ELR (cell line): ENCODE measurements at places on chromosomes 6 and 20.

DNA sequence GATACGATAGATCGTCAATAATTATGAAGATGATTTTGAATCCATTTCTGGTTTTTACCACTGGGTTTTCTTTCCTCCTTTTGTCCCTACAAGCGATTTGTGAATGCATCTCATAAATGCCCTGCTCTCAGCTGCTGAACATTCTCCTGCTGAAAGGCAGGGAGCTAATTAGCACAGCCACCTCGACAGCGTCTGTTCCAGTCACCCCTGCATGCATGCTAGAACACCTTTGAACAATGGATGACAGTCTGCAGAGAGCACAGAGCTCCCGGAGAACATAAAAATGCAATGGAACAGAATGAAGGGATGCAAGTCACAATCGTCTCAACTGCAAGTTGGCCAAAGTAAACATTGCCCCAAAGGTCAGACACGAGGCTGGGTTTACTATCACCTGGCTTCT, 105.8 kb downstream of the SLC35B3 start:
- no peak for DNase-seq

- no peak for DNase-seq
Observed at GRCh38 chr6:35483893-35484645, 12.8 kb downstream of the TEAD3 start.

GRCh38 chr6:137819740-137820139, 47.3 kb upstream of the TNFAIP3 start:
- DNase-seq: no peak

DNA sequence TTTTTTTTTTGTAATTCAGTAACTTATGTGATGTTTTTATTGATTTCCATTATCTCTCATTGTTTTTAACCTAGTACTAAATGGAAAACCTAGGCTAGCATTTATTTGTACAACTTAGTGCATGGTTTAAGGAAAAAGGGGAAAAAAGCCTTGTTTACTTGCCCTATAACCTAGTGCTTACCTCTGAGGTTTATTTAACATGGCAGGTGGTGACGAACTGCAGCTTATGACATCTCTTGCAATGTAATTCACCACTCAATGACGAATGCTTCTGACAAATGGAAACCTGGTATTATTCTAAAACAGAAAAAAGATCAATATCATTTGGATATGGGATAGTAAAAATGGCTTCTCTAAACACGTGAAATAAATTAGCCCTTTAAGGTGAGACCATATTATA, 618.6 kb upstream of the FLRT3 start:
- DNase-seq: no peak

DNA sequence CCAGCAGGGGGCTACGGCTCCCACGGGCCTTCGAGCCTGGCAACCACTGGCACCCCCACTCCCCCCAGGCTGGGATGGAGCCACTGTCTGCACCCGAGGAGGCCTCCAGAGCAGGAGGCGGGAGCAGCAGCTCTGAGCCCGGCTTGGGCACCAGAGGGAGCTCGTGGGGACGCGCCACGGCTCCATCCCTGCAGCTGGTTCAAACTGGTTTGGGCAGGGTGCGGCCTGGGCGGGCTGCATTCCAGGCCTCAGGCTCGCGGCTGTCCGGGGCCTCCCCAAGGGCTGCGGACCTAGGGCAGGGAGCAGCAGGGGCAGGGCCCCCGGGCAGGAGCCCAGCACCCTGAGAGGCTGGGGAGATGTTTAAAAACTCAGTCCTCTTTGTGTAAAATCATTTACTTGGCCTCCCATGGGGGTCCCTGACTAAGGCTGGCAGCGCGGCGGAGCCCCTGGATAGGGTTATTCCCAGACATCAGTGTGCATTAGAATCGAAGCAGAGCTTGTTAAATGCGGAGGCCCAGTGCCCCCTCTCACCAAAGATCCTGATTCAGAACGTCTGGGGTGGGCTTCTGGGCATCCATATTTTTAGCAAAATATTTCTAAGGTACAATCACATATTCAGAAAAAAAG, 4.1 kb upstream of the BCAS4 start:
- peak; percentile 96 for DNase-seq

DNA sequence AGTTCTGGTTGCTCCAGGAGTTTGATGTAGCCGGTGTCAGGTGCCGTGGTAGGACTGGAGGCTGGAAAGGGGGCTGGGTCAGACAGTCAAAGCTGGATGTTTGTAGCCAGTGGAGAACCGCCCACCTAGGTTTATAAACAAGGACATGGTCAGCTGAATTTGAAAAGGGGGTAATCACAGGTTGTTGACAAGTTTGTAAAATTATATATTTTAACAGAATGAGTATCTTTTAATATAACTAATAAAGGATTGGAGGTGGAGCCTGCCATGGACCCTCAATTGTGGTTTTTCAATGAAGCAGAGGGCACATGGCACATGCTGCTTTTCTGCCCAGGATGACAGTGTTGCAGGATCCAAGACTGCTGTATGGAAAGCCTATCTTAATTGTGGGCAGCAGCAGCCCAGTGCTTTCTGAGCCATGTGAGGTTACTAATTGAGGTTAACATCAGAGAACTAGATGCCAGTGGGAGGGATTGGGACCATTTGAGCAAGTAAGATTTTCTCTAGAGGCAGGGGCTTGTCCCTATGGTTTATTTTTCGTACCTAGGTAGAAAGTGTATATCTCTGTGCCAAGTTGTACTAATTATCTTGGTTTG, 9.7 kb downstream of the HECA start:
- DNase-seq: no peak

DNA sequence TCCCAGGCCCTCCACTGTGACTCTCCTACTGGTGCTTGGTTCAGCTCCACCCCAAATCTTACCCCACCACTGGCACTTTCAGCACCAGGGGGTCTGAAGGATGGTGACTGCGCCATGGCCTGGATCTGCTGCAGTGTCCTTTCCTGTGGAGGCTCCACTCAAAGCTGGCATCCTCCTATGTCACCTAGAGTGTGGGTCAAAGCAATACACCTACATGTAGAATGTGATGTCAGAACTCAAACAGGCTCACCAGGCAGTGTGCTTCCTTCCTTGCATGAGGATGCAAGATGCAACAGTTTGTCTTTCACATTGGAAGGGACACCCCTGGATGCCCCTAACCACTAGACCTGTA, 32.8 kb upstream of the MICB start:
- no peak for DNase-seq

DNA sequence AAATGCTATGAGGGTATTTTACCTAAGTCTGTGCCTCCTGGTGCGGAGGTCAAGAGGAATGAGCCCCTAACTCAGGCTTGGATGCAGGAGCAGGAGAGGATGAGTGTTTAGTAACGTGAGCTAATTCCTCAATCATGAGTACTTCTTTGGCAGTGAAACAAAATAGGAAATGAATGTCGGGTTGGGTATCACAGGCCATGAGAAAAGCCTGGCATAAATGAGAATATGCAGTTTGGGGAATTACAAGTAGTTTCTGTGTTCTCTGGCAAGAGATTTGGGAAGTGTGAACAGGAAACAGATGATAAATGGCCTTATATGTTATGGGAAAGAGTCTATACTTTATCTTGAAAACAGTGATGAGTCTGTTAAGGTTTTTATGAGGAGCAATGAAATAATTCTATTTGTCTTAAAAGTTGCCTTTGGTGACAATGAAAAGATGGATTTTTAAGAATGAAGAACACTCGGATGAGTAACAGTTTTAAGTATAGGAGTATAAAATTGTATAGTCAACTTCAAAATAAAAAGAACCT, 59.0 kb upstream of the RNF146 start:
- peak; percentile 56 for DNase-seq

DNA sequence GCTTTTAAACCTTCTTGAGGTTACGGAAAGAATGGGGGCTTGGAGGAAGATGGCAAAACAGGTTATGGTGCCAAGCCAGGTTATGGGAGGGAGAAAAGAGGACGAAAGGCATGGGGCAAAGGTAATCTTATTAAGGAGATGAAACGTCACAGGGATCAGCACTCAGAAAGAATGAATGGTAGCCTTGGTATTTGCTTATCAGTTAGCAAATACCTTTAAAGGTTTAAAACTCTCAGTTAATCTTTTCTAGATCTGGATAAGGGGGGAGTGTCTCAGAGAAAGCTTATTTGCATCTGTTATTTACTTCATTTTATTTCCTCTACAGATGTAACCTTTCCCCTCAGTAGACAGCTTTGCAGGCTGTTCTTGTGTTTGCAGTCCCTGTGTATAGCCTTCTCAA, 55.5 kb upstream of the EEF1E1 start:
- no peak for DNase-seq

- DNase-seq: peak; percentile 100
Observed at GRCh38 chr20:47392015-47392720, 35.7 kb upstream of the ZMYND8 start.

DNA sequence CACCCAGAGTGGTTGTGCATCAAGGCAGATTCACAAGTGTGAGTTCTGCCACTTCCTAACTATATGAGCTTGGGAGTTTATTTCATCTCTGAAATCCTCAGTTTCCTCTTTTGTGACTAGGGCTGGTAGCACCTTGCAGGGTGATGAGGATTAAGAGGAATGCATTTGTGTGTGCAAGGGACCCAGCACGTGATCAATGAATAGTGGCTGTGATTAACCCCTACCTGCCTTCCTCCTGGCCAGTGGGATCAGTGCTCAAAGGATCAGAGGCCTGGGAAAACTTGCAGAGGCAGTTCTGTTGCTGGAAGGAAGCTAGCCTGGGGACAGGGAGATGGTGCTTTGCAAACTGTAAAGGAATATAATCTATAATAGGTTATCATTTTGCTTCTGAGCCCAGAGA, 7.3 kb downstream of the SDC4 start:
- no peak for DNase-seq

GRCh38 chr20:16575390-16576140, 2.3 kb upstream of the KIF16B start:
- no peak for DNase-seq

- no peak for DNase-seq
Observed at GRCh38 chr20:63433351-63433750, 39.1 kb downstream of the KCNQ2 start.

DNA sequence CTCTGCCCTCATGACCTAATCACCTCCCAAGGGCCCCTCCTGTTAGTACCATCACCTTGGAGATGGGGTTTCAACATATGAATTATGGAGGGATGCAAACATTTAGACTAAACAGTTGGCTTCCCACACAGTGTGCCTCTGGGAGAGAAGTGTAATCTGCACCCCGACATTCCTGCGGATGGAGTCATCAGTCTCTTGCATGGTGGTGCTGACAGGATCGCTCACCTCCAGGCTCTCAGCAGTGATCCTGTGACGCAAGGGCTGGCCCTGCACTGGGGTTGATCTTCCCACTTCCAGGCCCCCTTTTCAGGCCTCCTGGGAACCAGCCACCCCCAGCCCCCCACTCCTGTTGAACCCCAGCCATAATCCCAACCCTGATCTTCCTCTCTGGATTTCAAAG, 16.0 kb upstream of the PI16 start:
- peak; percentile 90 for DNase-seq

DNA sequence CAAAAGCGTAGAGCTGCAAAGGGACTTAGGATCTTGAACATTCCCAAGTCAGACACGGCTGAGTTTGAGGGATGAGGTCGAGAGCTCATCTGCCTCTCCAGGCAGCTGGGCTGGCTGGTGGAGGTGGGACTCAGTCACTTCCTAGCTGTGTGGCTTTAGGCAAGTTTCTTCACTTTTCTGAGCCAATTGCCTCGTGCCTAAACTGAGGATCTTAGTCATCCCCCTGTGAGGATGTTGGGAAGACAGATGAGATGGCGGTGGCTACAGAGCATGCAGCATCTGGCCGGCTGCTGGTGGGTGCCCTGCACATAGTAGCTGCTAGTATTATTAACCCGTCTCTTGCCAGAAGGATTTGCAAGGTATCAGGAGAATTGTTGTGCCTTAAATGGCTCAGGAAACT, 27.5 kb downstream of the TFAP2C start:
- peak; percentile 50 for DNase-seq

DNA sequence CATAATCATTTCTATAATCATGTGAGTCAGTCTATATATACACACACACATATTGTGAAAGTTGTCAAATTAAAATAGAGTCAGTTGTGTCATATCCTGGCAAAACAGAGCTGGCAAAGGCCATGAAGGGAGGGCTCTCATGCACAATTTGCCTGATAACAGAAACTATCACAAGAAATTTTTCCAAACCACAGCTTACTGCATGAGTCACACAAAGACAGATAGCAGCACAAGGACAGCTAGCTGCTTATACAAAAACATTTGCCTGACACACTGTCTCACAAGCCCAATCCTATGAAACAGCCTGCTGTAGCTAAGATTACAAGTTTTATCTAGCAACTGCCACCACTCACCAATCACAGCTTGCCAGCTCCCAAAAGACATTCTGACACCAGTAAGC, 848.5 kb upstream of the MAN1A1 start:
- DNase-seq: peak; percentile 14

GRCh38 chr20:57124366-57124765, 142.1 kb downstream of the BMP7 start:
- no peak for DNase-seq

GRCh38 chr6:133553652-133554051, 312.5 kb downstream of the EYA4 start:
- DNase-seq: peak; percentile 73

DNA sequence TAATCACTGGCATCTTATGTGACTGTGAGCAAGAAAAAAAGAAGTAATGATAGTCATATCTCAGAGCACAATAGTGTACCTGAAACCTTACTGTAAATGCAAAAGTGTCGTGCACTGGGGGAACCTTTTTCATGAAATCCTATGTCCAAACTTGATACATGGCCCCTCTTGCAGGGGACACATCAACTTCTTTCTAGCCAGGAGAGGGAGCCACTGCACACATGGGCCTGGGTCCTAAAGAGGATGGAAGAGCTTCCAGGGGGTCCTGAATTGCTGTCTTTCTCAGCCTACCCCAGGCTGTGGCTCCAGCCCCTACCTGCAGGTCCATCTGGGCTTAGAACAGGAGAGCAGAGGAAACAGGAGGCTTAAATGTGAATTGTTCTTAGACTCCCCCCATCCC, 165.7 kb downstream of the SOD2 start:
- no peak for DNase-seq

GRCh38 chr6:141326925-141327324, 805.8 kb upstream of the GJE1 start:
- no peak for DNase-seq

DNA sequence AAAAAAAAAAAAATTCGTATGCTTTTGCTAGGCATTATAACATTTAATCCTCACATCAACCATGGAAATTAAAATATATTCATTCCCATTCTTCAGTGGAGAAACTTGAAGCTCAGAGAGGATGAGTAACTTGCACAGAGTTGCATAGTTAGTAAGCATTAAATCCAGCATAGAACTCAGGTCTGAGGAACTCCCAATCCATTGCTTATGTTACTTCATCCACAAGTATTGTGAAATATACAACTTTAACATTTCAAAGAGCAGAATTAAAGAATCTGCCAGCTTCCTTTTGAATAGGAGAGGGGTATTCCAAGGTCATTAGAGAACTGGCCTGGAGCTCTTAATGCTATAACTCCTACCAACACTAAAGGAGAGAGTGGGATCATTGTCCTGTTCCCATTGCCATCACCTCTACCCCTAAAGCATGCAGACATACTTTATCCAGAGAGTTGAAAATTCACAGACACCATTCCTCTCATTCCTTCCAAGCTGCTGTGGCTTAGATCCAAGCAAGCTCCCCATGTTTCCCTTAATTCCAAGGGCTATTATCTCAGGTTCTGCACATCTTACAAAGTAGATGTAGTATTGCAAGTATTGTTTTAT, 91.9 kb downstream of the FLRT3 start:
- DNase-seq: no peak
